ENCODE measurements at places on chromosomes 11 and 22.

GRCh38 chr22:17086296-17086695 is 1.5 kb downstream of the IL17RA start:
- no peak for DNase-seq

DNA sequence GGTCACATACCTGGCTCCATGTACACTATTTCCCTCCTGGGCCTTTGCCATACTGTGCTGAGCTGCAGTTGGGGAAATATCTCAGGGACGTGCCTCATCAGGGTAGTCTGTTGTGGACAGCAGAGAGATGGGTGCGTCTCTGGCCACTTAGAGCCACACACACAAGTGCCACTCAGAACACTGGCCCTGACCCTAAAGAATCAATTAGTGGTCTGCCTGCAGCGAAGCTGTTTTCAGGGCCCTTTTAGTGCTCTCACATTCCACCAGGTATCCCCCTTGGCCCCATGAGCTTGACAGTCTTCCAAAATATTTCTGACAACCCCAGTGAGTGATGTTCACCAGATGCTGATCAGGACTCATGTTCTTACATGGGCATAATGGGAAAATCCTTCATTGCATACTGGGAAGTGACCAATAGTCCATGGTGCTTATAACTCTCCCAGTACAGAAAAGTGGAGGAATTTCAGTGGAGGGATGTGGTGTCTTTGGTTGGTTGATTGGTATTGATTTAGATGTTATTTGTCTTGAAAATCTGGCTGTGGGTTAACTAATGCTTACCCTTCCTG is 66.1 kb downstream of the ME3 start:
- DNase-seq = no peak

GRCh38 chr11:45806937-45807791 is 2.2 kb downstream of the SLC35C1 start:
- DNase-seq = no peak

GRCh38 chr11:104529906-104530305 is 366.0 kb upstream of the PDGFD start:
- no peak for DNase-seq

- no peak for DNase-seq
Observed at GRCh38 chr22:27267145-27267544, 534.4 kb downstream of the MN1 start.

DNA sequence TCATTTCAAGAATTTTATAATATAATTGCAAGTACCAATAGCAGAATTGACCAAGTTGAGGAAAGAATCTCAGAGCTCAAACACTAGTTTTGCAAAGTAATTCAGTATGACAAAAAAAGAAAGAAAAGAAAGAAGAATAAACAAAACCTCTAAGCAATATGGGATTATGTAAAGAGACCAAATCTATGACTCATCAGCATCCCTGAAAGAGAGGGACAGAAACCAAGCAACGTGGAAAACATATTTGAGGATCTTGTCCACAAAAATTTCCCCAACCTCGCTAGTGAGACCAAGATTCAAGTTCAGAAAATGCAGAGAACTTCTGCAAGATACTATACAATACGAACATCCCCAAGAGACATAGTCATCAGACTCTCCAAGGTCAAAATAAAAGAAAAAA is 203.7 kb upstream of the DDI1 start:
- no peak for DNase-seq

- DNase-seq = no peak
Observed at GRCh38 chr11:119460582-119460981, 37.6 kb upstream of the THY1 start.

GRCh38 chr22:41709341-41709740 is 10.0 kb downstream of the MEI1 start:
- no peak for DNase-seq

GRCh38 chr11:115154355-115154736 is 349.9 kb downstream of the CADM1 start:
- no peak for DNase-seq

- DNase-seq = no peak
Observed at GRCh38 chr22:40367342-40367741, 3.1 kb upstream of the SGSM3 start.

- no peak for DNase-seq
Observed at GRCh38 chr11:60771879-60772525, 13.1 kb upstream of the MS4A10 start.

GRCh38 chr11:64765291-64765850 is 5.6 kb upstream of the PYGM start:
- DNase-seq = no peak

DNA sequence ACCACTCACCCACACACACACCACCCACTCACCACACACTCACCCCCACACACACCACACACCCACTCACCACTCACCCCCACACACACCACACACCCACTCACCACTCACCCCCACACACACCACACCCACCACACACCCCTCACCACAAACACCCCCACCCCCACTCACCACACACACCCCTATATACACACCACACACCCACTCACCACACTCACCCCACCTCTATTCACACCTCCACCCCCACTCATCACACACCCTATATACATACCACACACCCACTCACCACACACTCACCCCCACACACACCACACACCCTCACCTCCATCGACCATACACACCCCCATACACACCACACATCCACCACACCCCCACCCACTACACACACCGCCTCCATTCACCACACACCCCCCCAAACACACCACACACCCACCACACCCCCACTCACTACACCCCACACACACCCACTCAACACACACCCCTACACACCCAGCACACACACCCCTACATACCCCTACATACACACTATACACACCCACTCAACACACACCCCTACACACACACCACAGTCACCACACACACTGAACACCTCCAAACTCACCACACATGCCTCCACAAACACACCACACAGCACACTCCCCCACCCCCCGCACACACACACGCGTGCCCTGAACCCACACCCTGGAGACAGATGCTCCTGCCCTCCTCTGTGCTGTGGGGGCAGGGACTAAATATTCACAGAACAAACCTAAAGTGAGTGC is 19.0 kb upstream of the TTLL12 start:
- no peak for DNase-seq

DNA sequence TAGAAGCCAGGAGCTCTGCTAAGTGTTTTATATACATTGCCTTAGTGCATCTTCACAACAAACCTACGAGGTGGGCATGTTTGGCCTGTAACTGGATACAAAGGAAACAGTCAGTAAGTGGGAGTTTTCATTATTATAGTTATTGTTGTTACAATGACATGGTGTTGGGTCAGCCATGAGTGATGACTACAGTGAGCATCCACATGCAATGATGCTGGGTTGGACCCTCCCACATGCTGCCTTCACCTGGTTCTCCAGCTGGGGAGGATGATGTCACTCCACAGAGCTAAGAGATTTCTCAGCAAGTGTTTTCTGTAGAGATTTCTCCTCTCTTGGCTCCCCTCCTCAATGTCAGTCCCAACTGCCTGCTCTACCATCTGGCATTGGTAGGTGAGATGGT is 59.3 kb downstream of the EHF start:
- no peak for DNase-seq

DNA sequence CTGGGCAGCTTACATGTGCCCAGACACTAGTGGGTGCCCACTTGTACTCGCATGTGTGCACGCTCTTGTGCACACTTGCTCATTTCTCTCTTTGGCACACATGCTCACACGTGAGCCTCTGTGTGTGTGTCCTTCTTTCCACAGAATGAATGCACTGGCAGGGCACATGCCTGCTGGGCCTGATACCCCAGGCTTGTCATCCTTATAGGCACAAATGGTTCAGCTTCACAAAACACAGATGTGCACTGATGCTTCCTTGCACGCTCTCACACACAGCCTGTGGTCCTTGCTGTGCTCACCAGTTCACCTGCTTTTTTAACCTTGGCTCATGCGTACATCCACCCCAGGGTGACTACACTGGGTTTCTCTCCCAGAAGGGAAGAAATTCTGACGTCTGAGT is 174.8 kb downstream of the BUD13 start:
- DNase-seq = no peak

DNA sequence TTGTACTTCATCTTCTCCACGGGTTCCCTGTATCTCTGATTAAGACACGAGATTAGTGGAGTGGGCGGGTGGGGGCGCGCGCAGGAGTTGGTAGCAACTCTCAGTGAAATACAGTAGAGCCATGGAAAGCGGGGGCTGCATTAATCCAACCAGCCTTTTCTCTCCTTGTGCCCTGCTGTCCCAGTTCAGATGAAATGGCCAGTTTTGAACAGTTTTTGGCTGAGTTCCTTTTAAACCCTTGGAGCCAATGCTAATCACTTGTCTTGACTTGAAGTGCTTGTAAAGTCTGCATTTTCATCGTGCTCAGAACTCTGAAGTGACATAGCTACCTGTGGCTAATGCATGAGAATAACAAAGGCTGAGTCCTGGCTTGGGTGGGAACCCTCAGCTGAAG is 734 bp upstream of the TMEM123 start:
- DNase-seq = no peak

DNA sequence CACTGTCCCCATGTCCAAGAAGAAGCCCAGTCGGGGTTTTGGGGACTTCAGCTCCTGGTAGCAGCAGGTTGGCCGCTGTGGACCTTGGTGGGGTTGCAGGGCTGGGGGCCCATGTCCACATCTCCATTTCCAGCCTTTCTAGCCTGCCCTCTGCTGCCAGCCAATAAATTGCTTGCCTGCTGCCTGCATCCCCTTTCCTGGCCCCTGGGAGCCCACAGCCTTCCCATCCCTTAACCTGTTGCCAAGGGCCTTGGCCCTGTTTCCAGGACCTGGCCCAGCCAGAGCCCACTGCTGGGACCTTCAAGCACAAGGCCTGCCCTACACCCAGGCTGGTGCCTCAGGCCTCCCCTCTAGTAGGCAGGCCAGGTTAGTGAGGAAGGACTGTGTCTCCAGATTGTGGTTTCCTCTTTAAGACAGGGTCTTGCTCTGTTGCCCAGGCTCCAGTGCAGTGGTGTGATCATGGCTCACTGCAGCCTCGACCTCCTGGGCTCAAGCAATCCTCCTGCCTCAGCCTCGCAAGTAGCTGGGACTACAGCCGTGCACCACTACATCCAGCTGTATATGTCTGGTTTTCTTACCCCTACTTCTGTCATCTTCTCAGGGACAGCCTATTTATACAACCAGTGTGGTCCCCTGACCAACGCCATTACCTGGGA is 29.7 kb downstream of the PPIL2 start:
- DNase-seq = no peak
